Activated naive CD4-positive, alpha-beta T cell treated with anti-CD3 and anti-CD28 coated beads, Interleukin-2, amount 50 U/mL, for 72 hours (primary cell): ENCODE measurements at places on chromosomes 16 and 17. TPM values are rescaled to one million over a fixed set of nuclear protein-coding genes. Genes with fewer than 3 reads are reported as not detected.

DNA sequence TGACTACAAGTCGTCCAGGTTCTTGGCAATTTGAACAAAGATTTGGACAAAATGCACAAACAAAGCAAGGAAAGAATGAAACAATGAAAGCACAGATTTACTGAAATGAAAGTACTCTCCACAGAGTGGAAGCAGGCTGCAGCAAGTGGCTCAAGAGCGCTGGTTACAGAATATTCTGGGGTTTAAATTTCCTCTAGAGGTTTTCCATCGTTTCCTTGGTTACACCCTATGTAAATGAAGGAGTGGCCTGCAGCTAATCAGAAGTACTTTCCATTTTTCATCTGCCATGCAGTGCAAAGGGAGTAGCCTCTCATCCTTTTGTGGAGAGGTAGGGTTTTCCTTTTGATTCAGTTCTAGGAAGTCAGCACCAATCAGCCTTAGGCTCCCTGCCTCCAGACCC is 11.8 kb downstream of the STXBP4 start:
- DNase-seq = no peak

GRCh38 chr17:43020030-43020621 is 2.1 kb downstream of the VAT1 start:
- DNase-seq = no peak

DNA sequence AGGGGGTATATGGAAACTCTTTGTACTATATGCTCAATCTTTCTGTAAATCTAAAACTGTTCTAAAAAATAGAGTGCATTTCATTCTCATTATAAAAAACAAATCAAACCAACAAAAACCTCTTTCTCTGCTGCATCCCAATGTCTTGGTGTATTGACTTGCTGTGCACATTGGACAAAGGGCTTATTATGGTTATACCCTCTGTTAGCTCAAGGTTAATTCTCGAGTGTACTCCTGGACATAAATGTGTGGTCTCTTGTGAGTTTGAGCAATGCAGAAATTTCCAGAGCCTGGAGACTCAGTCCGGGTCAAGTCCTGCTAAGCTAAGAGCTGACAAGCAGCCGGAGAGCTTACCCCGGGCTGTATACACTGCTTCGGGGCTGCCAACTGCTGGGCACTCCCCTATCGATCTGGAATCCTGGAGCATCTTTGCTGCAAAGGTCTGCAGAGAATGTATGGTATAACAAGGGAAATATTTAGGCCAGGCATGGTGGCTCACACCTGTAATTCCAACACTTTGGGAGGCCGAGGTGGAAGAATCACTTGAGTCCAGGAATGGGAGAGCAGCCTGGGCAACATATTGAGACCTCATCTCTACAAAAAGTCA is 66.2 kb upstream of the BRD7 start:
- no peak for DNase-seq

DNA sequence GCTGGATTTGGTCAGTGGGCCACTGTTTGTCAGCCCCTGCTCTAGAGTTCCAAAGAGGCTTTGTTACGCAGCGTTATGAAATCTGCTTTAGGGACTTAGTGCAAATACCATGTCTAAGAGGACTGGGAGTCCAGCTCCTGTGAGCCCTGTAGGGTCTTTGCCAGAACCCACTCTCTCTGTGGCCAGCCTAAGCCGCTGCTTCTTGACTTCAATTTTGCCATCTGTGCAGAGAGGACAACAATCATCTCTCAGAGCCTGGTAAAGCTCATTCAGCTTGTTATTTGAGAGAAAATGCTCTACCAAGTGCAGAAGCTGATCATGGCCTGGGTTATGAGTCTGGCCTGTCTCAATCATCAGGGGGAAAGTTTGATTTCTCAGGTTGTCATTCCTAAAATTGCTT is 17.9 kb downstream of the CA10 start:
- DNase-seq = no peak

- no peak for DNase-seq
Observed at GRCh38 chr17:43010667-43011308, 4.2 kb downstream of the IFI35 start.

DNA sequence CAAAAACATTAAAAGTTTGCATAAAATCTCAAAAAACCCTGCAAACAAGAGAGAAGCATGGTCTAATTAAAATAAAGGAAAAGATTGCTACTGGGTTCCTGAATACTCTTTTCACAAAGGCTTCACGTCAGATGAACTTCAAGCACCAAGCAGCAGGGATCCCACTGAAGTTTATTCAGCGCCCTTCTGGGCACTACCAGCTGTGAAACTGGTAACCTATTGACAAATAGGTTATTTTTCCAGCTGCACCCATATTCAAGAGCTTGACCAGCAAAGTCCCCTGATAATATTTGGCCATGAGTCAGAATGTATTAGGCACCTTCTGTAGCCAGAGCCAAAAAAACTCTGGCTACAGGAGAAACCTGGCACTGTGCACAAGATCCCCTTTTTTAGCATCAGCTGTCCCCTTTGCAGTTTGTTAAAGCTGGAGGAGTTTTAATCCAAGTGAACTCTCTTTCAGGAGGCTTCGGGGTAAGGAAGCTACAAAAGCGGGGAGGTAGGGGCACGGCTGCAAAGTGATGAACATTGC is 60.3 kb downstream of the GRIN2A start:
- DNase-seq = no peak

ZDHHC1 gene
- total RNA-seq = 0.23 TPM

KRTAP3-1 gene
- not detected for total RNA-seq

COX10 gene
- 25.7 TPM for total RNA-seq

GAST gene
- total RNA-seq = not detected

KIF1C gene
- total RNA-seq = 42.4 TPM
